ENCODE measurements at places on chromosomes 5 and 9.

GRCh38 chr9:127884976-127885490, 7.6 kb upstream of the AK1 start:
- no peak for DNase-seq

DNA sequence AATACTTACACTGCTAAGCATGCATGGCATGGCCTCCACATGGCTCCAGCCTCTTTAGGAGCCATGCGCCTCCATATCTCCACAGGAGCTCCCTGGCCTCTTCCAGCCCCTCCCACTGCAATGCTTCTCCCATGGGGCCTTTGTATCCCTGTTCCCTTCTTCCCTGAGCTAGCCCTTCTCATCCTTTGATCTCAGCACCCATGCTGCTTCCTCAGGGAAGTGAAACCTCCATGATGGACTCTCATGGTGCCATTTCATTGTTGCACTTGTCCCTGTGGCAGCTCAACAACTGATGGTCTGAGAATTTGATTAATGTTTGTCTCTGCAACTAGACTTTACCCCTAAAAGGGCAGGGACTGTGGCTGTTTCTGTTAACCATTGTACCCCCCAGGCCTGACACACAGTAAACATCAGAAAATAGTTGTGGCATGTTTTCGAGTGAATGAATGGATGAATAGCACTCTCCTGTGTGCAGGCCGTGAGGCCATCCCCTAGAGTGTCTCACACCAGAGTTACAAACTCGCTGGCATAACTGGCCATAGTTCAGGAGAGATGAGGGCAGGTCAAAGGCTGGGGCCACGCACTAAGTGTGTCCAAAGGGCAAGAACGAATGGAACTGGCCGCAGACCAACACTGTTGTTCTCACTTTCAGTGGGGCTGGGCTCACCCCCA, 6.6 kb downstream of the IDNK start:
- DNase-seq, result no peak

GRCh38 chr9:100098046-100098886, 534 bp downstream of the ERP44 start:
- DNase-seq, result peak; percentile 57

DNA sequence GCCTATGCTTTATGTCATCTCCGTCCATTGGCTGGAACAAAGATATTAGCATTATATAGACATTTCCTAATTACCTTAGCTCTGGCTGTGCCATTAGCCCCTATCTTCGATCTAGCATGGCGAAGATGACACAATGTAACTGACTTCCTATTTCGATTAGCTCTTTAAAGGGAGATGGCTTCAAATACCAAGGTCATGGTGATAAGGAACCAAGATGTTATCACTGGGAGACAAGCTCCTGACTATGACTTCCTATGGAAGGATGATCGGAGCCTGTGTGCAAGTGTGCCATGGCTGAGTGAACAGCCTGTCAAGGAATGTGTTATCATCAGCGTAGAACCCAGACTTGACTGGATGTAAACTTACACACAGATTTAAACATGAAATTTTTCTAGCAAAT, 602.1 kb downstream of the PSAT1 start:
- no peak for DNase-seq

GRCh38 chr9:94860678-94861588, 134.4 kb downstream of the AOPEP start:
- no peak for DNase-seq

DNA sequence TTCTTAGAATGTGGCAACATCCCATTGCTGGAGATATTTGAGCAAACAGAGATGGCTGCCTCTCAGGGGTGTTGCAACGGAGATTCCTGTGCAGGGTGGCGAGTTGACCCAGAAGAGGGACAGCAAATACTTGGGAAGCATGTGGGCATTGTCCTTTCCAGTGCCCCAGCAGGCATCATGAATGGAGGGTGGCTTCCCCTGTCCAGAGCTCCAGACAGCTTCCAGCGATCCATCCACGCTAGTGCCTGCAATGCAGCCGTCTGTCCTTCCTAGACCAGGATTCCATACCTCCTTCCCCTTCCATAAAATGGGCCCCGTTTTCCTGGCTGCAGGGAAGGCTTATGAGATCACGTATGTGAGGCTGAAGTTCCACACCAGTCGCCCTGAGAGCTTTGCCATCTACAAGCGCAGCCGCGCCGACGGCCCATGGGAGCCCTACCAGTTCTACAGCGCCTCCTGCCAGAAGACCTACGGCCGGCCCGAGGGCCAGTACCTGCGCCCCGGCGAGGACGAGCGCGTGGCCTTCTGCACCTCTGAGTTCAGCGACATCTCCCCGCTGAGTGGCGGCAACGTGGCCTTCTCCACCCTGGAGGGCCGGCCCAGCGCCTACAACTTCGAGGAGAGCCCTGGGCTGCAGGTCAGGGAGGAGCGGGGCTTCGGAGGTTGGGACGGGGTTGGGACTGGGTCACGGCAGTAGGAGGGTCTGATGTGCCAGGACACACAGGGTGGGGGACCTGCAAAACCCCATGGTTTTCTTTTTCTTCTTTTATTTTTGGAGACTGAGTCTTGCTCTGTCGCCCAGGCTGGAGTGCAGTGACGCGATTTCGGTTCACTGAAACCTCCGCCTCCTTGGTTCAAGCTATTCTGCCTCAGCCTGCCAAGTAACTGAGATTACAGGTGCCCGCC, 17.2 kb downstream of the LAMC3 start:
- no peak for DNase-seq
